DMS79 (cell line): ENCODE measurements at places on chromosomes 16 and 17.
A peak's percentile ranks its signal among the peaks of the same experiment; 100 is the strongest.

- no peak for DNase-seq
Observed at GRCh38 chr16:27508476-27508875, 41.2 kb downstream of the GTF3C1 start.

DNA sequence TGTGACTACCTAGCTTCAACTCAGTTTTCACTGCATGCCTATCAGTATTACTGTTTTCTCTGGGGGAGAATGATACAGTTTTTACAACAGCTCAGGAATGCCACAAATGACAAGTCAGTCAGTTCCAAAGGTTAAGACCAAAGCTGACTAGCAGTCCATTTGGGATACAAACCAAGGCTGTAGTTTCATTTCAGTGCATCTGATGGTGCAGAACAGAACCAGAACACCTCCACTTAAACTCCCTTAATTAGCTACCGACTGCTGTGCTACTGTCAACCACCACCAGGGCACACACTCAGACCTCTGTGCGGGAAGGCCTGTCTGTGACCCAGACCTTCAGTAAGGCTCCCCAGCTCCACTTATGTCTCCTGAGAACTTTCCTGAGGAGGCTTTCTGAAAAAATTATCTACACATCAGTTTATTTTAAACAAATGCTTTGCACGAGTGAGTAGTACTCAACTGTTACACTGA is 20.4 kb downstream of the NFE2L1 start:
- DNase-seq = no peak

DNA sequence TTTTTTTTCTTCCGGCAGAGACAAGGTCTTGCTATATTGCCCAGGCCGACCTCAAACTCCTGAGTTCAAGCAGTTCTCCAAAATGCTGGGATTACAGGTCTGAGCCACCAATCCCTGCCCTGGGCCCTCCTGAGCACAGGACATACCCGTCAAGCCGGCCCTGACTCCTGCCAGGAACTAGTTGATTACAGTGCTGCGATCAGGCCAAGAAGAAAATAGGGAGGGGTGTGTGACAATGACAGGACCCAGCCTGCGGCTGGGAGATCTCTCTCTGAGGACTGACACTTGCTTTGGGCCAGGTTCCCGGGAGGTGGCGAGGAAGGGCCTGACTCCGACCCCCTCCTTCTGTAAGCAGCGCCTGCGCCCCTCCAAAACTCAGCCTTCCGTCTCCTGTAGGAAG is 276.6 kb downstream of the MRTFB start:
- no peak for DNase-seq

DNA sequence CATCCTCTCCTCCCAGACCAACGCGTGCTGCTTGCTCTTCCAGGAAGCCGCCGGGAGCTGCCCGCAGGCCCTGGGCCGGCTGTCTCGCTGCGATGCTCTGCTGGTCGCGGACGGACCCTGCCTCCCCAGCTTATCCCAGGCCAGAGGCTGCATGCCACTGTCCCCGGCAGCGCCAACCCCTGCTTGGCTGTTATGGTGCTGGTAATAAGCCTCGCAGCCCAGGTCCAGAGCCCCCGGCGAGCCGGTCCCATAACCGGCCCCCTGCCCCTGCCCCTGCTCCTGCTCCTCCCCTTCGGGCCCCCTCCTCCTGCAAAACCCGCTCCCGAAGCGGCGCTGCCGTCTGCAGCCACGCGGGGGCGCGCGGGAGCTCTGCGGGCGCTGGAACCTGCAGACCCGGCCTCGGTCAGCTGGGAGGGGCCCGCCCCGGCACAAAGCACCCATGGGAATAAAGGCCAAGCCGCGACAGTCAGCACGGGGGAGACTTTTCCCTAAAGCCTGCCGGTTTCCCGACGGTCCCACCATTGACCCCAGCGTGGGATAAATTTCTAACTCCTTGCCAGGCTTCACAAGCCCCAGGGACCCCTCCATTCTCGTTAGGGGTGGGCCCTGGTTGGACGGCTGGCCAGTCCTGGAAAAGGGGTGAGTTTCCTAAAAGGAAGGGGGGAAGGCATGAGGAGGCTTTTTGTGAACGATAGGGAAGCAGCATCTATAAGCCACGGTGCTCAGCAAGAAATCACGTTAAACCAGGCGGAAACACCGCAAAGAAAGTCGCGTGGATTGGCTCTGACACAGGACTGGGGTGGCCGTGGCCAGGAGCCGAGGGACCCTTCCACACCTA is 11.2 kb downstream of the ENPP7 start:
- DNase-seq = peak; percentile 28
